ENCODE measurements at places on chromosomes 16 and 17.
A peak's percentile ranks its signal among the peaks of the same experiment; 100 is the strongest.

GRCh38 chr16:69926241-69926640 lies 24.9 kb upstream of the CLEC18A start:
- no peak for DNase-seq

- DNase-seq, result no peak
Measured at GRCh38 chr16:48076455-48077012, 79.3 kb downstream of the ABCC12 start.

GRCh38 chr17:9427465-9428315 lies 147.9 kb downstream of the STX8 start:
- DNase-seq, result no peak

DNA sequence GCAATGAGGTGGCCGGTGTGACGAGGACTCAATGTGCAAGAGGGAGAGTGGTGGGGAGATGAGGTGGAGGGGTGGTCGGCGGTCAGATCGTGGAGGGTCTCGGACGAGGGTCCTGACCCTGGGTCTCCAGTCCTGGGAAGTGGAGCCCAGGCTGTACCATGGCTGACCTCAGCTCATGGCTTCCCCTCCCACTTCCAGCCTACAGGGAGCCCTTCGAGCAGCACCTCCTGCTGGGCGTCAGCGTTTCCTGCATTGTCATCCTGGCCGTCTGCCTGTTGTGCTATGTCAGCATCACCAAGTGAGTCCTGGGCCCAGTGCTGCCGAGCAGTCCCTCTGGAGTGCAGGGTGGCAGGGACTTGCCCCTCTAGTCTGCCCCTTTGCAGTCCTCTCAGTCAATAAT lies 41.8 kb downstream of the IL4R start:
- no peak for DNase-seq

DNA sequence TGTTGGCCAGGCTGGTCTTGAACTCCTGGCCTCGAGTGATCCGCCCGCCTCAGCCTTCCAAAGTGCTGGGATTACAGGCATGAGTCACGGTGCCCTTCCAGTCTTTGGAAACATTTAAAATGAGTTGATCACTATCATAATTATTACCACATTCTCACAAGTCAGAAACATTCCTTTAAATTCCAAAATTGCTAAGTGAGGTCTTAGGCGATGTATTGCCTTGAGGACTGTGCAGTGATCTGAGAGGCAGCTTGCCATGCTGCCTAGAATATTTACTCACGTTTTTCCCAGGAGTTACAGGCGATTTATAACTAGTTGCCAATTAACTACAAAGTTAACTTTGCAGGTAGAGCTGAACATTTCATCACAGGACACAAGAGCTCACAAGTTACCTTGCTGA lies 5.7 kb upstream of the ATXN1L start:
- no peak for DNase-seq

- DNase-seq, result no peak
Measured at GRCh38 chr16:81808933-81809480, 29.9 kb downstream of the PLCG2 start.

GRCh38 chr17:49707246-49707607 lies 537 bp downstream of the SLC35B1 start:
- DNase-seq, result no peak

- DNase-seq, result no peak
Measured at GRCh38 chr16:83530293-83530692, 277.5 kb upstream of the HSBP1 start.

- no peak for DNase-seq
Measured at GRCh38 chr17:36949461-36949927, 740 bp downstream of the AATF start.

- no peak for DNase-seq
Measured at GRCh38 chr16:70152578-70153302, 20.8 kb upstream of the CLEC18C start.

DNA sequence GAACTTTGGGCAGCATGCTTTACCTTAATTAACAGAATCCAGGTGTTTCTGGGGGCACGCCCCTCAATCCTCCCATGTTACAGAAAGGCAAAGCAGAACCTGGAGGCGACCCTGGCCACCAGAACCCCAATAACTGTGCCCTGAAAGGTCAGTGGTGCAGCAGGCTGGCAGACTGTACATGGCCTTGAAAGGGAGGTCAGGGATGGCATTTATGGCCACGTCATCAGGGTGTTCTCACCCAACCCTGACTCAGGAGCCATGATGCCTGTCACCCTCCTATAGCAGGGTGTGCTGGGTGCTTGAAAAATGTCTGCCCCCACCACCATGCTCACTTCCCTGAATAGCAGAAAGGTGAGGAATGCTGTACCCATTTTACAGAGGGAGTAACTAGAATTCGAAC lies 177.7 kb downstream of the TMEM132E start:
- DNase-seq, result no peak

DNA sequence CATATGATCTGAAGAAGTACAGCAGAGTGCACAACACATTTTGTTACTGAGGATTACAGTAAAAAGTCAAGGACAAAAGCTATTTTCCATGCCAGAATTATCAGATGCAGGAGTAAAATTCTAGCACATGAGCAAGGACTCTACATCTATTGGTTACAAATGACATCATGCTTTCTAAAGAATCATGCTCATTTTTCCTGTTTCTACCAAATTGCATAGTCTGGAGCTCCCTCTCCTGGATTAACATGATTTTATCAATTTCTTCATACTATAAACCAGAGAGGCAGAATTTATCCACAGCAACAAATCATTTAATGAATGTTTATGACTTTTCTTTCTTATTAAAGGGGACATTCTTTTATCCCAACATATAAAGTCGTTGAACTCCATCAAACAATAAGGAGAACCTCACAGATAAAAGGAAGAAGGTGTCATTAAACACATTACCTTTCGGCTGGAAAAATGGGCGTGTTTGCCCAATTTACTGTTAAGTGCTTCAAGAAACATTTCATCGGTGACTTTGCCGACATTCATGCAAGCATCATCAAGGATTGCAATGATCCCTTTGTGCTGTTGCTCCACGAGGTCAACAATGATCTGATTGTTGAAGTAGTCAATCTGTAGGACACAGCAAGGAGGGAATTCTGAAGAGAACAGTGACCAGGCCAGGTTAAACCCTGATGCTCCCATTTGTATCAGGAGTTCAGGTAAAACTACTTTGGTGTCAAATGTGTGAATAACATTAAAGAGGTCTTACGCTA lies 121.7 kb downstream of the MYO1D start:
- peak; percentile 2 for DNase-seq

DNA sequence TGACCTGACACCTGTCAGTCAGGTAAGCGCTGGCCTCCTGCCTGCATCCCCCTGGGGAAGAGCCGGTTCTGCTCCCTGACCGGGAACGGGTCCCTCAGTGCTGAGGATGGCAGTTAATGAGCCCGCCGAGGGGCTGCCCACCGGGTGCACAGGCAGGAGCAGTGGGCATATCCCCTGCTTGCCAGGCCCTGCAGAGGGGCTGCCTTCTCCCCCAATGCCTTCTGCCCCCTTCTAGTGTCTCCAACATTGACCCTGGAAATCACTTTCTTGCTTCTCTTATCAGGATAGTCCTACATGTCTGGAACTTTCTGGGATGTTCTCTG lies 388.5 kb downstream of the SEC14L1 start:
- DNase-seq, result no peak

DNA sequence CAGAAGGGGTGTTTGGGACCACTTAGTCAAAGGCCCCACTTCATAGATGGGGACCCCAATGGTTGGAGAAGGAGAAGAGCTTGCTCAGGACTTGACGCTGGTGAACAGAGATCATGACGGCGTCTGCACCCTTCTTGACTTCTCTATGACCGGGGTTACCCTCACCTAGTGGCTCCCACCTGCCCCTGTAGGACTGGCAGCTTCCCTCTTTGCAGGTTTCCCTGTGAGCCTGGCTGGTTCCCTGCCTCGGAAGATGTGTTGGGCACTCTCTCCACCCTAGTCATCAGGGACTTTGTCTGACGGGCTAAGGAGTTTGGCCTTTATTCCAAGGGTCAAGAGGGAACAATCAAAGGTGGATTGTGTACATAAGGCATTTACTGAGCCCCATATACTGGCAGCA lies 22.7 kb downstream of the TBX4 start:
- no peak for DNase-seq

DNA sequence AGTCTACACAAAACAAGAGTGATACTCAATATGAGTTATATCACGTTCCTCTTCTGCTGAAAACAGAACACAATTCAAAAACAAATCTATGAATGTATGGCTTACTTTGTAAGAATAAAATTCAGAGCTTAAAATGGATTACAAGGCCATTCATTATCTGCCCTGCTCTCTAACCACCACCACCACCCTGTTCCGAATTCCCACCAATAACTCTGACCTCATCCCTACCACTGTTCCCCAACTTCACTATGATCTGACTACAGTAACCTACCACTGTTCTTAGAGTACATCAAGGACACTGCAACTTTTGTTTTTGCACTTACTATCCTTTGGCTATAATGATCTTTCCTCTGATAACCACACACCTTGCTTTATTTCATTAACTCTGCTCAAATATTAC lies 21.3 kb downstream of the FBXL20 start:
- DNase-seq, result no peak

DNA sequence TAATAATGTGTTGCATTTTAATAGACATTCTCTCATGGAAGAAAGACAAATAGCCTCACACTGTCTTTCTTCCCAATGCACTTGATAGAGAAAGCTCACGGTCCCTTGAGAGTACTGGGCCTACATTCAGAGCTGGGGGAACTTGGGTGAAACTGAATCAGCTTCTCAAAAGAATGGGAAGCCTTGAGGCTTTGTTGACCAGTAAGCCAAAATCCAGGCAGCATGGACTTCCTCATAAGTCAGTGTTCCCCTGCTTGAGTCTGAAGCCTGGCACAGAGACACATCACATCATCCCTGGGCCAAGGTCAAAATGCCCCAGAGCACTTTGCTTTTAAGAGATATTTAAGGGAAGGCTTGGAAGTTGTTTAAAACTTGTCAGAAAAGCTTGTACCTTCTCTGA lies 302.2 kb upstream of the SALL1 start:
- no peak for DNase-seq

DNA sequence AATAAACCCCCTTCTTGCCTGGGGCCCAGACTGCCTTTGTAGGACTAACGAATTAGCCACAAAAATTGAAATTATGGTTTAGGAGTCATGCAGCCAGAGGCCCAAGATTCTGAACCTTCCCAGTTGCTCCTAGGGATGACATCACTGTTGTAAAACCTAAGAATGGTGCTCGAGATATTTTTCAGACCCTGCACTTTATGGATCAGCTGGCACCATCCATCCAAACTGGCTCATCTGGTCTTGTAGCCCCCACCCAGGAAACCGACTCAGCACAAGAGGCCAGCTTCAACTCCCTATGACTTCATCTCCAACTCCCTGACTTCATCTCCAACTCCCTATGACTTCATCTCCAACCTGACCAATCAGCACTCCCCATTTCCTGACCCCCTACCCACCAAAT lies 10.9 kb upstream of the EVPL start:
- DNase-seq, result no peak

DNA sequence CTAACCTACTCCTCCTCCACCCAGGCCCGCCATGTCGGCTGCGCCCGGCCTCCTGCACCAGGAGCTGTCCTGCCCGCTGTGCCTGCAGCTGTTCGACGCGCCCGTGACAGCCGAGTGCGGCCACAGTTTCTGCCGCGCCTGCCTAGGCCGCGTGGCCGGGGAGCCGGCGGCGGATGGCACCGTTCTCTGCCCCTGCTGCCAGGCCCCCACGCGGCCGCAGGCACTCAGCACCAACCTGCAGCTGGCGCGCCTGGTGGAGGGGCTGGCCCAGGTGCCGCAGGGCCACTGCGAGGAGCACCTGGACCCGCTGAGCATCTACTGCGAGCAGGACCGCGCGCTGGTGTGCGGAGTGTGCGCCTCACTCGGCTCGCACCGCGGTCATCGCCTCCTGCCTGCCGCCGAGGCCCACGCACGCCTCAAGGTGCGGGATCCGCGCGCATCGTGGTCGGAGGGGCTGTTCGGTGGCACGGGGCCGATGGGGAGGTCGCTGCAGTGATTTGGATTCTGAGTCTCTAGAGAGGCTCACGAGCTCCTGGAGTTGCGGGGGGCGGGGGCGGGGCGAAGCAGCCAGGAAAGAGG lies 878 bp downstream of the TRIM72 start:
- peak; percentile 8 for DNase-seq

DNA sequence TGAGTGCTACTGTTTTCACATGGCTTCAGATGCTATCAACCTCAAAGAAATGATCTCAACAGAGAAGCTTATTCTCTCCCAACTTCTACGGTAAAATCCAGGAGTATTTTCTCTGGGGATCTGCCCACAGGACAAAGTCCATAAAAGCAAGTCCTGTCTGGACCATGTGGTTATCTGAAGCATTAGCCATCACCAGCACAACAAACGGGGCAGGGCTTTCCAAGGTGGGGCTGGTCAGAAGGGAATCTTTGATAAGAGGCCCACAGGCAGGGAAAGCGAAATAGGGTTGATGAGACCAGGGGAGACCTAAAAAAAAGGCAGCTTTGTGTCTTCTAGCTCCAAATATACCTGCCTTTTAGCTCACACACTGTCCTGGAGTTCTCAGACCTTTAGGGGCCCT lies 38.7 kb upstream of the CACNG3 start:
- DNase-seq, result no peak

DNA sequence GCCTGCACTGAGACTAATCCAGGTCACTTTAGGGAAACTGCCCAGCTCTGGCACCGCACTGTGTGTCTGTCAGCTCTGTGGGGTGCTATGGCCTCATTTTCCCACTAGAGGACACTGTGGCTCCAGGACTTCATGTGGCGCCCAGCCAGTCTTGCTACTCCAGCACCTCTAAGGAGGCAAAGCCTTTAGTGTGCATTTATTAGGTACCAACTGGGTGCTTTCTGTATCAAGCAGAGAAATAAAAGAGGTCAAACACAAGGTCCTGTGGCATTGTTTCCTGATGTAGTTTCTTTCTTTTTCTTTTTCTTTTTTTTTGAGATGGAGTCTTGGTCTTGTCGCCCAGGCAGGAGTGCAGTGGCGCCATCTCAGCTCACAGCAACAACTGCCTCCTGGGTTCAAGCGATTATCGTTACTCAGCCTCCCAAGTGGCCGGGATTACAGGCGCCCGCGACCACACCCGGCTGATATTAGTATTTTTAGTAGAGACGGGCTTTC lies 12.5 kb upstream of the RHBDL3 start:
- peak; percentile 57 for DNase-seq

GRCh38 chr16:2465653-2466415 lies 5.3 kb upstream of the NTN3 start:
- no peak for DNase-seq

GRCh38 chr17:62793919-62794665 lies 14.0 kb downstream of the MARCHF10 start:
- DNase-seq, result no peak

- no peak for DNase-seq
Measured at GRCh38 chr17:80265205-80266068, 4.8 kb downstream of the RNF213 start.

All from NCI-H2107 (cell line).